ENCODE measurements at places on chromosomes 11 and 22.

GRCh38 chr11:10984250-10984649, 126.4 kb upstream of the ZBED5 start:
- DNase-seq = no peak

- DNase-seq = no peak
Measured at GRCh38 chr11:126404367-126404766, 48.9 kb downstream of the ST3GAL4 start.

DNA sequence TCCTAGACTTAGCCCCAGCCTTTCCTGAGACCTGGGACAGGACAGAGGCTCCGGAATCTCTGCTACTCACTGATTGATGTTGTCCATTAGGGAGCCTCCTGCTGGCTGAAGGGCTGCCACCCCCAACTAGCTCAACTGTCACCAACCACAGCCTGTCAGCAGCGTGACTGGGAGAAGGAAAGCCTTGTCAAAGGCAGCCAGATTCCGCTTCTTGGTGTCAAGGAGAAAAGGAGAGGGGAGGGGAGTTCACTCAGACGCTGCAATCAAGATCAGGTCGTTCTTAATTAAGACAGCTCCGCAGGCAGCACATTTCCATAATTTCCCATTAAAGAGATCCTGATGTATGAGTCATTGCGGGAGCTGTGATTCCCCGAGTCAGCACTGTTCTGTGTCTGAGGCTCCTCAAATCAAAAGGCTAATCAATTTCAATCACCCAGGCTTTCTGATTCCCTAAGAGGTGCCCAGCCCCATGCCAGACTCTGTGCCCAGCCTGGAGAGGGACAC, 152.8 kb upstream of the ZBED5 start:
- DNase-seq = peak; percentile 30

DNA sequence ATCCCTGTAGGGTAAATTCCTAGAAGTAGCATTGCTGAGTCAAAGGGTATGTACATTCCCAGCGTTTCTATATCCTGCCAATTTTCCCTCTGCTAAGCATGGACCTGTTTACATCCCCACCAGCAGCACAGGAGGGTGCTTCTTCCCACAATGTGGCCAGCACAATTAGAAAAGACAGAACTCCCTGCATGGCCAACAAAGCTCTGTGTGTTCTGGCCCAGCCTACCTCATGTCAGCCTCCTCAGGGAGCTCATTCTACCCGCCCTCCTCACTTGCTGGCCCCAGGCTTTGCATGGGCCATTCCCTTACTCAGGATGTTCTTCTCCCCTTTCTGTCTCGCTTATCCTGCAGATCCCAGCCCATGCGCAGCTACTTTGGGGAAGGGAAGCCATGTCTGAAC, 186.1 kb downstream of the DSCAML1 start:
- DNase-seq = no peak

Data from CD4-positive, alpha-beta T cell treated with Interleukin-4 for 1 hour (primary cell).